ENCODE measurements at places on chromosomes 11 and 22.

- no peak for DNase-seq
These were observed 33.1 kb upstream of the MRGPRX1 start for GRCh38 chr11:18972336-18972735.

DNA sequence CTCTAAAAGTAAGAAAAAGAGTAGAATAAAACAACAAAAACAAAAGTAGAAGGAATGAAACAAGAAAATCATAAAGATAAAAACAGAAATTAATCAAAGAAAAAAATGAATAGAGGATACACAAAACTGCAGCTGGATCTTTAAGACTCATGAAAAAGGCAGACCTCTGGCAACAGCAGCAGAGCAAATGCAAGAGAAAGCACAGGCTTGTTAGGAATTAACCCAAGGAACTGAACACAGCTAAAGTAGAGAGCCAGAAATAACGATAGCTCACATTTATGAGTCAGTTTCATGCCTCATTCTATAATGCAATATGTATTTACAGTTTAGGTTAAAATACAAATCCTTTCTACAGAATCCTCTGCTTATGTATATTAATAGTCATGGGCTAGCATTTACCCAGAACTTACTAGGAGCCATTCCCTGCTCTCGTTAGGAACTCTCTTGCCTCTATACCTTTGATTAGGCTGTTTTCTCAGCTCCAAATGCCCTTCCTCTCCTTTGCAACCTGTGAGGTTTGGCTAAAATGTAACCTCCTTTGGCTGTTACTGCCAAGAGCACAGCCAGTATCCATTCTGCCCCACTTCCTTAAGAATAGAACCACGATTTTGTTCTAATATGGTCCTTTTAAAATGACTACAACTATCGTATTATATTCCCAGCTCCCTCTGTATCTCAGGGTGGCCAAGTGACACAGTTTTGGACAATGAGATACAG lies 38.3 kb upstream of the NFAM1 start:
- DNase-seq: no peak

GRCh38 chr11:3667149-3668035 lies 3.8 kb downstream of the CHRNA10 start:
- no peak for DNase-seq

- no peak for DNase-seq
These were observed 1.3 kb downstream of the C11orf21 start for GRCh38 chr11:2300290-2300935.

GRCh38 chr11:86073948-86074347 lies 5.1 kb upstream of the PICALM start:
- no peak for DNase-seq

GRCh38 chr11:44177905-44178304 lies 82.4 kb downstream of the EXT2 start:
- no peak for DNase-seq
